Esophagus squamous epithelium (tissue), 5 donors: ENCODE measurements at places on chromosomes 4 and X. TPM values are rescaled to one million over a fixed set of nuclear protein-coding genes. Genes with fewer than 3 reads are reported as not detected.

DNA sequence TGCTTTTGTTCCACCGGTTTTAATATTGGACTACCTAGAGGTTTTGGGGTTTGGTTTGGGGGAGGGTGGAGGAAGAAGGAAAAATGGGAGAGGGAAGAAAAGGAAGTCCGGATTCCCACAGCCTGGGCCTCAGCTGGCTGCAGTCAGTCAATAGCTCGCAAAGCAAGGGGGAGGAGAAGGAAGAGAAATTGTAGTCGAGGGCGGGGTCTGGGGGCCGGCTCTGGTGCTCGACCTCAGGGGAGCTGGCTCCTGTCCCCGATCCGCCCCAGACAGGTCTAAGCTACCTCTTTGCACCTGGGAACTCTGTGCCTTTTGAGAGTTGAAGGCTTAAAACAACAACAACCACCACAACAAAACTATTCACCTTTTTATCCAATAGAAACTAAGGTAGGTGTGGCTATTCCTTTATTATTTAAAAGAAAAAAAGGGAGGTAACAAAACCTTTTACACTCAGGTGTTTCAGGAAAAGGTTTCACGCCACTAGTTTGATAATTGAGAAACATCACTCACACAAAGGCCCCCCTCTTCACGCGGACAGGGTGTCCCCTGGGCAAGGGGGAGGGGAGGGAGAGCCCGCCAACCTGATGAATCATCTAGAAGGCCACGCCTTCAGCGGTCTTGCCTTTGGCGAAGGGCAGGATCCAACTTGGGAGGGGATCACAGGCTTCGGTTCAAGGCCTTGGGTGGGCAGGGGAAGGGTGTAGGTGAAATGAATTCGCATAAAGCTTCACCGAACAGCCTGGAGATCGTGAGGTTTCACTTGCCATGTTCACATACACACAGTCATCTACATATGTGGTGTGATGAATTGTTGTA lies 1.6 kb upstream of the LNX1 start:
- H3K27ac ChIP-seq = peak overlapping the region; percentile 82
- H3K27me3 ChIP-seq = no peaks in the 10 kb centered on the region
- H3K4me1 ChIP-seq = peaks cover 6% of the 10 kb centered on the region
- no peak for DNase-seq
- no peaks in the 10 kb centered on the region for H3K36me3 ChIP-seq

Gene HTR2C
- total RNA-seq = not detected

- no peaks in the 10 kb centered on the region for H3K27me3 ChIP-seq
- DNase-seq = no peak
- no peaks in the 10 kb centered on the region for H3K36me3 ChIP-seq
Measured at GRCh38 chrX:116493271-116493670, 30.5 kb upstream of the CT83 start.

DNA sequence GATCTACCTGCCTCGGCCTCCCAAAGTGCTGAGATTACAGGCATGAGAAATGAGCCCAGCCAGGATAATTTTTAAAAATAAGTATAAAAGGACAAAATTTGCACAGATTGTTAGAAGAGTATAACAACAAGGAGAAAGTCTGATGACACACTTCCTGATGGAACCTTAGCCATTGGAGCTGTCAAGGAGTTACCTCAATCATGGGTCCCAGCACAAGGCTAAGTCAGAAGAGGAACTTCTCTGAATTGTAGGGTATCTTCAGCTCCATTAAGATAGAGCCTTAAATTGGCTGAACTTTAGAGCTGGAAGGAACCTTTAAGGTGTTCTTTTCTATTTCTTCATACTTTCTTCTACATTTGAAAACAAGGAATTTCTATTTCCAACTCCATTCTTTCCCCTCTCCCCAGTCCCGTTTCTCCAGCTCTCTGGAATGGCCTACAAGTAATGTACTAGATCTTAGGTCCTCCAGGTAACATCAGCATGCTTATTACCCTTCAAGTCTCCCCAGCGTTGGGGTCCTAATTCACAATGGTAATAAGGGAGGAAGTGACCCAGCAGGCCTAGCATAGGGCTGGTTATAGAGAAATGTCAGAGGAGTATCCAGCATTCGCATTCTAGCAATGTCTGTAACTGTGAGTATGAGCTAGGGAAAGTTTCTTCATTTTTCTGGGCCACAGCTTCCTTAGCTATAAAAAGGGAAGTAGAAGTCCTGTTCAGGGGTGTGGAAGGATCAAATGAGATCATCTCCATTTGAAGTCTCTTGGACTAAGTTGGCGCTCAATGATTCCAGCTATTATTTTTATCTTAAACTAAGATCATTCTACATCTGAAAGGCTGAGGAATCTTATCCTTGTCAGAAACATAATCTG lies 18.5 kb upstream of the RBPJ start:
- no peaks in the 10 kb centered on the region for H3K4me1 ChIP-seq
- peak overlapping the region; percentile 10 for H3K27ac ChIP-seq
- H3K27me3 ChIP-seq = no peaks in the 10 kb centered on the region

Gene MSX1
- total RNA-seq = 1.4 TPM

Gene ASB12
- not detected for total RNA-seq

GRCh38 chr4:3376266-3376665 lies 65.5 kb upstream of the HGFAC start:
- H3K4me1 ChIP-seq = no peaks in the 10 kb centered on the region
- H3K4me3 ChIP-seq = no peak overlapping the region
- H3K27me3 ChIP-seq = no peaks in the 10 kb centered on the region
- DNase-seq = no peak

DNA sequence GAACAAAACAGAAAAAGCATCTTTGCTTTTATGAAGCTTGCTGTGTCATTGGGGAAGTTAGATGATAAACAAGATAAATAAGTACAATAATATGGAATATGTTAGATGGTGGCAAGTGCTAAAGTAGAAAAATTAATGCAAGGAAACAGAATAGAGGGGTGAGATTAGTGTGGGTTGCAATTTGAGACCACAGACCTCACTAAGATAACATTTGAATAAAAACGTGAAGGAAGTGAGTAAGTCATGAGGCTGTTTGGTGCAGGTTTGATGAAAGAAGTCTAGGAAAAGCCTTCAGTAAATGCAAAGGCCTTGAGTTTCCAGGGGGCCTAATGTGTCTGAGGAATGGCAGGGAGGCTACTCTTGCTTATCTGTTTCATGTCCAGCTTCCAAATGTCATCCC lies 102.5 kb downstream of the CFAP299 start:
- no peaks in the 10 kb centered on the region for H3K36me3 ChIP-seq
- no peaks in the 10 kb centered on the region for H3K4me1 ChIP-seq
- H3K4me3 ChIP-seq = no peak overlapping the region
- H3K27me3 ChIP-seq = no peaks in the 10 kb centered on the region
- no peak for DNase-seq

- no peaks in the 10 kb centered on the region for H3K36me3 ChIP-seq
- no peak for DNase-seq
- peak overlapping the region; percentile 79 for H3K4me3 ChIP-seq
- no peaks in the 10 kb centered on the region for H3K27me3 ChIP-seq
- no peak overlapping the region for H3K27ac ChIP-seq
Measured at GRCh38 chr4:3530663-3531254, 1.5 kb downstream of the LRPAP1 start.

Gene FAM149A
- total RNA-seq = 2.3 TPM

- no peak overlapping the region for H3K27ac ChIP-seq
- H3K4me1 ChIP-seq = no peaks in the 10 kb centered on the region
- no peaks in the 10 kb centered on the region for H3K36me3 ChIP-seq
- no peaks in the 10 kb centered on the region for H3K27me3 ChIP-seq
- H3K4me3 ChIP-seq = no peak overlapping the region
Measured at GRCh38 chr4:151991001-151991883, 230.4 kb upstream of the GATB start.
